Liver (tissue), 10 donors: ENCODE measurements at places on chromosomes 7 and 10.

DNA sequence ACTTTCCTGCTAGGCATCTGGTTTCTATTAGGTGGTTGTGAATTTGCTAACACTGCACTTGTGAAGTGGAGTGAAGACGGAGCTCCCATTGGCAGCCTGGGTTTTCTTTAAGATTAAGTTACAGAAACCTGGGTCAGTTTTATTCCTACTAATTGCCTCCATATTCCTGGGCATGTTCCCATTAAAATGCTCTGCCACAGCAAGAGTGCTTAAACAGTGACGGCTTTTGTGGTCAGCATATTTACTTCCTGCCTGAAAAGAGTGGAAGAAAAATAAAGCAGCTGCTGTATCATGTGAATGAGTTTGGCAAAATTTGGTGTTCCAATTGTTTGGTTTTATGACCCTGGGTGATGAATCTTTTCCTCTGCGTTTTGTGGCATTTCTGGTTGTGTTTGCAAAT is 96.9 kb upstream of the PLXDC2 start:
- no peak for DNase-seq

GRCh38 chr7:133936074-133936473 is 191.1 kb upstream of the LRGUK start:
- DNase-seq, result no peak

DNA sequence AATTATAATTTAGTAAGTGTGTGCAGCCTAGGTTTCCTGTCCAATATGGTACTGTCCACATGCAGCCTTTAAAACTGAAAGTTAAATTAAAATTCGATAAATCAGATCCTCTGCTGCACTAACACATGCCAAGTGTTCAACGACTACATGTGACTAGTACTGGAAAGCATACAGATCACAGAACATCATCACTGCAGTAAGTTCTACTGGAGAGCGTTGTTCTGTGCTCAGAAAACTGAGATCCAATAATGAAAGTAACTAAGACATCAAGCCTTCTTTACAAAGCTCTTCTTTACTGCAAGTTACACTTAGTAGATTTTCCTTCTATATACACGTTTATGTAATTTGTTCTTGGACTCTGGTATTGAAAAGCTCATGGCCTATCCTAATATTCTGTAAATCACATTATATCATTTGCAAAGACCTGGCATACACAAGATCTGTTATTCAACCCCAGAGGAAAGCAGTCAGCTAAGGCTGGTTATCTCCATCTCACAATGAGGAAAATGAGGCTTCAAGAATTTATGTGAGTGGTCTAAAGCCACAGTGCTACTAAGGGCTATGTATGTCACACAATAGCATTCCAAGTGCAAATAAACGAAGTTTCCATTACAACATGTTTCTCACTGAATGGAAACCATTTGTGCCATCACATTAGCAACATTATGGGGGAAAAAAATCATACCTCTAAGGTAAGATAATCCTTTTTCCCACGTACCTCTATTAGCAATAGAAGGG is 77.6 kb downstream of the VPS41 start:
- DNase-seq, result no peak

GRCh38 chr7:116809636-116810266 is 52.6 kb upstream of the CAPZA2 start:
- DNase-seq, result no peak

DNA sequence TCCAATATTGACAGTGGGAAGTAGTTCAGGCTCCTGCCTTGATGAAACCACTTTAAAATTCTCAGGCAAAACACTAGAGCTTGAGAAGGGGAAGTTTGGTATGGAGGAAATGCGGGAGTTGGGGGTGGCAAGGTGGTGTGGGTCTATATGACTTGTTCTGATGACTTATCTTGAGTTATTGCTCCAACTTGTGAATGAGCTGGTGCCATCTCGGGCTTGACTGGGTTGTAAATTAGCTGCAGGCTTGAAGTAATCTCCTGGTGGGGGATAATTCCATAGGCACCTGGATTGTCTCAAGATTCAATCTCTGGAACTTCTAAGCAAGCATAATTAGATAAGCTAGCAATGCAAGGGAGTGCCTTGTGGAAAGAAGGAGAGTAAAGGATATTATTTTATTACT is 29.0 kb downstream of the MRPL32 start:
- no peak for DNase-seq

- DNase-seq, result no peak
These were observed 11.8 kb upstream of the PON2 start for GRCh38 chr7:95446618-95447017.

GRCh38 chr7:143979359-143979758 is 20.8 kb upstream of the OR6B1 start:
- DNase-seq, result no peak

- DNase-seq, result no peak
These were observed 107.0 kb upstream of the KCTD7 start for GRCh38 chr7:66521675-66522074.

- DNase-seq, result no peak
These were observed 61.1 kb upstream of the LRRC18 start for GRCh38 chr10:49000437-49001398.

DNA sequence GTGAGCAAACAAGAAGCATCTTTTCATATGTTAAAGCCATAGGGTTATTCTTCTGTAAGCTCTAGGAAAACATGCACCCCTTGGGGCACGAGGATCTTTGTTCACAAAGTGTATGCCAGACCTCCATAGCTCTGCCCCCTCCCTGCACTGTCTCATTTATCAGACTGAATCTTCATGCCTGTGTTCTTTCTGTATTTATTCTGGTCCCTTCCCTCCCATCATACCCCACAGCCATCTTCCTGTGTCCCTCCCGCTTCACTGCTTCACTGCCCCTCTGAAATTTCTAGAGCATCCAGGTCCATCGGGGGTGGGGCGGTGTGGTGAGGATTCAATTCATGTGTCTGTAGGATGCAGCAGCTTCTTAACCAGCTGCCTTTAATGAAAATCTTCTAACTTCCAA is 7.5 kb downstream of the EPHB6 start:
- DNase-seq, result no peak

GRCh38 chr10:94066411-94066810 is 72.7 kb downstream of the PLCE1 start:
- no peak for DNase-seq

DNA sequence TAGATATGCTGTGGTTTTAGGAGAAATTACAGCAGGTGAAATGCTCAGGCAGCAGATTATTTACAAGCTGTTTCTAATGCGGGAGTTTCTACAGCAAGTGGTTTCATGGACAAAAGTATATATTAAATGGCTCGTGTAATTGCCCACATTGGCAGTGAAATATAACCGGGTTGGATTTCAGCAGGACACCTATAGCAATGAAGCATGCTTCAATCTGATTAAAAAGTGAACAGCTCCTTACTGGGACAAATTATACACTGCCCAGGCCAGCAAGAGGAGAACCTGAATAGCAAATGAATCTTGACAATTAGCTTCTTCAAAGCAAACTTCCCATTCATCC is 35.2 kb upstream of the LYZL1 start:
- DNase-seq, result no peak

DNA sequence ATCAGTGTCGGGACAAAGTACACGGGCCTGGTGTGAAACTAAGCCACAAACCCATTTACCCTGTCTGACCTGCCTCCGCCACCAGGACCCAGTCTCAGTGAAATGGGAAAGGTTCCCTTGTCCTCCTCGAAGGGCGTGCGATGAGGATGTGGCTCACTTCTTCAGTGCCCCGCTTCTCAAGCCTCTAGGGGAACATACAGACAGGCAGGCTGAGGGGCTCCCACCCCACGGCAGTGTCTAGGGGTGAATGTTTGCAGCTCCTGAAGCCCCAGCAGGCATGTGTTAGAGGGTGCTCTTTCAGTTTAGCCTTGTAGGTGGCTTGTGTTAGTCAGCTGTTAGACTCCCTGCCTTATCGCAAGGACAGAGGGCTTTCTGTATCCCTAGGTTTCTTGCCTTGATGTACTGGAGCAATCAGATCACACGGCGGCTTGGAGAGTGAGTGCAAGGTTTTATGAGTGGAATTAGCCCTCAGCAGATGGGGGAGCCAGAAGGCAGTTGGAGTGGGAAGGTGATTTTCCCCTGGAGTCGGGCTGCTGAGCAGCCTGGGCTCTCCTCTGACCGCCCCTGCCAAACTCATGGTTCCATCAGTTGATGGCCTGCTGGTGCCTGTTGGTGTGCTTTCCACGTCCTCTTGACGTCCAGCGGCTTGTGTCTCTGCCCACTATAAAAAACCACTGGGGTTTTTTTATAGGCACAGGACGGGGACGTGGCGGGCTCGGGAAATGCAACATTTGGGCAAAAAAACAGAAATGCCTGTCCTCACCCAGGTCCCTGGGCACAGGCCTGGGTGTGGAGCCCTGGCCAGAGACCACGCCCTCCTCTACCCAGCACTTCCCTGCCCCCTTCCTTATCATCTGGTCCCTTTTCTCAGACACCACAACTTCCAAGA is 759 bp downstream of the NUDT1 start:
- no peak for DNase-seq

DNA sequence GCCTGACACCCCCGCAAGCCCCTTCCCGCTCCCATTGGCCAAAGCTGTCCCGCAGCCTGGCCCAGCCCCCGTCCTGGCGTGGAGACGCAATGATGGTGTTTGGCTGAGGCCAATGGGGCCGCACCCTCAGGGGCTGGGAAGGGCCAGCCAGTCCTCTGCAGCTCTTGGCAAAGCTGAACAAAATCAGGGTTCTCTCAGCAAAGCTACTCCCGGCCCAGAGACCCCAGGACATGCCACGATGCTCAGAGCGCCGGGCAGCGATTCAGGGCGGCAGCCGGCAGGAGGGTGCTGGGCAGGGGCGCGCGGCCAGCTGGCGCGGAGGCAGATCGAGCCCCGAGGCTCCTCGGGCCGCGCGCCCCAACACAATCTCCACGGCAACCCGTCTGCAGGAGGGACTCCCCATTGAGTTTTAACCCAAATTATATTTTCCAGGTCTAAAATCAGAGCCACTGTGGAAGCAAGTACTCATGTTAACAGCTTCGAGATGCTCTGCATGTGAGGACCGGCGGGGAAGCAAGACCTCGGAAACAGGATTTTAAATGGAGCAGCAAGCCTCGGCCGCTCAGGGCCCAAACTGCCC is 8.8 kb upstream of the CNPY1 start:
- DNase-seq, result no peak

DNA sequence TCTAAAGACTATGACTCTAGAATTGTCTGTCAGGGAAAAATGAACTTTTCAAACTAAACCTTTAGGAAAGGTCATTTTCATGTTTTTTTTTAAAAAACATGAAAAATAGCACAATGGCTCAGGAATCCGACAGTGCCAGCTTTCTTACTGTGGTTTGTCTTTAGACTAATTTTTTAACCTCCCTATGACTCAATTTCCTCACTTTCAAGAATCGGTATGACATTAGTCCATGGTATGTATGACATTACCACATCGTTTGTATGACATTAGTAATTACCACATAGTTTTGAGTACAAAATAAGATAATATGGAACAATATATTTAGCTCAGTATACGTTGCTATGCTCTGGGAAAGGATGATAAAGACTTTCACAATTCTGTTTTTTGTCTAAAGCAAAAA is 383.2 kb downstream of the PTPRN2 start:
- DNase-seq, result no peak

GRCh38 chr10:69481811-69482524 is 30.7 kb downstream of the TSPAN15 start:
- DNase-seq, result no peak

DNA sequence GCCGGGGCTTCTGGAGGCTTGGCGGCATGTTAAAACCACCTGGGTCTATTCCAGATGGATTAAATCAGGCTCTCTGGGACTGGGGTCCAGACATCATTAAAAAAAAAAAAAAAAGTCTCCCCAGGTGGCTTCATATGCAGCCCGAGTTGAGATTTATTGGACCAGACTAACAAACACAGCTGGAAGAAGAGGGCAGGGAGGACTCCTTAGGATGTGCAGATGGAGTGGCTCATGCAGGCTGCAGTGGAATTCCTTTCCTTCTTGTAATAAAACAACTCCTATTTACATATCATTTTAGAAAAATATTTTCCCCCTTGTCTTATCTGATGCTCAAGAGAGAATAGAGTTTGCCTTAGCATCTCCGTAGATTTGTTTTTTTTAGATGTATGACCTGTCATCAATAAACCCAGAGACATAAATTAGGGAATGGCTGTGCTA is 238.1 kb downstream of the CAMK1D start:
- DNase-seq, result no peak

- DNase-seq, result no peak
These were observed 63.0 kb downstream of the PAPSS2 start for GRCh38 chr10:87722716-87723115.

GRCh38 chr7:130486954-130487436 is 4.9 kb upstream of the MEST start:
- DNase-seq, result no peak

- DNase-seq, result no peak
These were observed 91.1 kb downstream of the CH25H start for GRCh38 chr10:89115876-89116627.

DNA sequence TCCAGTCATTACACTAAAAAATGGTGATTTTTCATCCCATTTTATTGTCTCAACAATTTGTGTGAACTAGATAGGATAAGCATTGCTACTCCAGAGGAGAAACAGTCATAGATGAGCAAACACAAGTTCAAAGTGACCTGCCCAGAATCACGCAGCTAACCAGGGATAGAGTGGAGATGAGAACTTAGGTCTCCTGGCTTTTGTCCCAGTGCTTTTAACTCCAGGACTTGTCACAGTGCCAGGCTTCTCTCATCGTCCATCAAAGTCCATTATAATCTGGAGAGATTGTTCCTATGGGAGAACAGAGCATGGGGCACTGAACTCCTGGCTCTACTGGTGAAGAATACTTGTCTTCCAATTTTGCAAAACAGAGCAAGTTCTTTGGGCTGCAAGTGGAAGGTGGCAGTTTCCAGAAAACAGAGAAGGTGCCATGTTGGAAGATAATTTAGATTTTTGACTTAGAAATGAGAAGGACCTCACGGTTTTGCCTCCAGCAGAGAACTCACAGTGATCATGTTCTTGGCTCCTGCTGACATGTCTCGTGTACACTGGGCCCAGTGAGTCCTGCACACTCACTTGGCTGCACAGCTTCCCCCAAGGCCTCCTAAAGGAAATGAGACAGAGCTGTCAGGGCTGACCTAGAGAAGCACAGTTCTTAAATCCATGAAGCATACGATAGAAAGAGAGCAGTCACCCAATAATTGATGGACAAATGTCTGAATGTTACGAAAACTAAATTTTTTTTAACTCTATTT is 322.9 kb upstream of the NRP1 start:
- no peak for DNase-seq

- no peak for DNase-seq
These were observed 179.0 kb upstream of the ADO start for GRCh38 chr10:62625484-62625883.

- DNase-seq, result no peak
These were observed 482 bp downstream of the CCDC6 start for GRCh38 chr10:59905731-59906416.

DNA sequence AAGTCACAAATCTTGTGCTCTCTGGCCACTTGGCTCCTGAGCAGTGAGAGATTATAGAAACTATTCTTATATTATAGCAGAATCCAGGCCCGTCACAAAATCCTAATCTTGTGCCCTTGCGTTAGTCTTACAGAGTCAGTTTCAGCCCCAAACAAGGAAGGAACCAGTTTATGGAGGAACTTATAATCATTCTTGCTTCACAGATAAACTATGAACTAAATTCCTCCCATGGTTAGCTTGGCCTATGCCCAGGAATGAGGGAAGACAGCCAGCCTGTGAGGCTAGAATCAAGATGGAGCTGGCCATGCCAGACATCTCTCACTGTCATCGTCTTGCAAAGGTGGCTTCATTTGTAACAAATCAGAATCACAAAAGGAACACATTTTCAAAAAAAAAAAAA is 199.7 kb upstream of the PITRM1 start:
- DNase-seq, result no peak

- no peak for DNase-seq
These were observed 36.6 kb downstream of the TCF7L2 start for GRCh38 chr10:112986544-112987190.
